Hematopoietic multipotent progenitor cell (in vitro differentiated cells): ENCODE measurements at places on chromosomes 16 and 17. TPM values are rescaled to one million over a fixed set of nuclear protein-coding genes. Genes with fewer than 3 reads are reported as not detected.
A peak's percentile ranks its signal among the peaks of the same experiment; 100 is the strongest.

DNA sequence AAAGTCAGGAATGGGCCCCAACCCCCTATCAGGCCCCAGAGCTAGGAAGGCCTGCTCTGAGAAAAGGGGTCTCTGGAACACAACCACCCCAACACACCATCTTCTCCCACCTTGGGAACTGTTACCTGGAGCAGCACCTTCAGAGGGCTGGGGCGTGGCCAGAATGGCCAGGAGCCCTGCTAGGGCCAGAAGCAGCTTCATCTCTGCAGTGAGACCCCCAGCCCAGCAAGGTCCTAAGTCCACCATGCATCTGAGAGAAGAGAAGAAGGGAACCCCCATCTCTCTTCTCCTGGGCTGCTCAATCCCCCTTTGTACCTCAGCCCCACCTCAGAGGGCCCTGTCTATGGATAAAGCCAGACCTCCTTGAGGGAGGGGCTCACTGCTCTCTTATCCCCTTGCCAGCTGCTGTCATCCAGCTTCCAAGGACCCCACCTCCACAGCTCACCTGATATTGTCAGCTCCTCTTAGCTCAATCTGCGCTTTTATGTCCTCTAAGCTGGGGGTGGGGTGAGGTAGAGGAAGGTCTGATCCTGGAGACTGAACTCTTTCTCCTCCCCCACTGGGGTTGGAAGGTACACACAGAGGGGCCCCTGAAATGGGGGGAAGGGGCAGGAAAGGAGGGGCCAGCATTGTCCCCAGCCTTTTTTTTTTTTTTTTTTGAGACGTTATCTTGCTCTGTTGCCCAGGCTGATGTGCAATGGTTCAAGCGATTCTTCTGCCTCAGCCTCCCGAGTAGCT lies at the start of gene MPO:
Gene MPO (minus strand): TSS at position 456 of the 738 bp plus-strand sequence. CDS start 177 bp downstream, at position 279.
- DNase-seq = no peak

GRCh38 chr17:2995377-2995776 lies 68.0 kb downstream of the OR1D5 start:
- no peak for DNase-seq

- DNase-seq = no peak
Measured at GRCh38 chr16:56825826-56826225, 39.2 kb upstream of the SLC12A3 start.

GRCh38 chr17:57556320-57556719 lies 188.8 kb downstream of the CCDC182 start:
- no peak for DNase-seq

- DNase-seq = peak; percentile 24
Measured at GRCh38 chr16:81366316-81366932, 51.7 kb downstream of the GAN start.

The QRICH2 gene
- total RNA-seq = 3.0 TPM

The VAT1L gene
- total RNA-seq = not detected
